Adrenal gland (tissue), 19 donors: ENCODE measurements at places on chromosomes 1 and 21. TPM values are rescaled to one million over a fixed set of nuclear protein-coding genes. Genes with fewer than 3 reads are reported as not detected.
A peak's percentile ranks its signal among the peaks of the same experiment; 100 is the strongest.

- H3K27ac ChIP-seq: no peak overlapping the region
- no peak overlapping the region for H3K4me3 ChIP-seq
- no peaks in the 10 kb centered on the region for H3K36me3 ChIP-seq
- H3K4me1 ChIP-seq: no peaks in the 10 kb centered on the region
- no peak for DNase-seq
Observed at GRCh38 chr1:74842726-74843125, 109.8 kb downstream of the TYW3 start.

GRCh38 chr1:98417820-98418219 lies 243.7 kb upstream of the SNX7 start:
- H3K36me3 ChIP-seq: no peaks in the 10 kb centered on the region
- no peaks in the 10 kb centered on the region for H3K27me3 ChIP-seq

DNA sequence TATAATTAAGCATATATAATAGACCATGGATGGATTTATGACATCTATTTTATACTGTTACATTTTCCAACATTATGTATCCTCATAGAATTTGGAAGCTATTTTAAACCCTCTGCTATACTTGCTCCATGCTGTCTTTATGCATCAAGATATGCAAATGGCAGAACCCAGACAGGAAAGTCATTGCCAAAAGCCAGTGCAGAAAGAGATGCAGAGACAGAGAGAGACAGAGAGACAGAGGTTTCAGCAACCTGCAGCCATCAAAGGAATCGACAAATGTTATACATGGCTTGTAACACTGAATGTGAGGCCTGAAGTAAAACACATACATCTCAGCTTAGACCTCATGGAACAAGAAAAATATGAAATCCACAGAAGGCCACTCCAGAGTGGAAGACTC lies 7.5 kb upstream of the PTPRC start:
- H3K27me3 ChIP-seq: no peaks in the 10 kb centered on the region
- no peak overlapping the region for H3K4me3 ChIP-seq
- no peak overlapping the region for H3K27ac ChIP-seq
- no peaks in the 10 kb centered on the region for H3K4me1 ChIP-seq

- no peaks in the 10 kb centered on the region for H3K4me1 ChIP-seq
- peaks cover 25% of the 10 kb centered on the region for H3K36me3 ChIP-seq
- DNase-seq: peak; percentile 29
- no peak overlapping the region for H3K27ac ChIP-seq
Observed at GRCh38 chr1:9269078-9269501, 23.6 kb upstream of the SPSB1 start.

DNA sequence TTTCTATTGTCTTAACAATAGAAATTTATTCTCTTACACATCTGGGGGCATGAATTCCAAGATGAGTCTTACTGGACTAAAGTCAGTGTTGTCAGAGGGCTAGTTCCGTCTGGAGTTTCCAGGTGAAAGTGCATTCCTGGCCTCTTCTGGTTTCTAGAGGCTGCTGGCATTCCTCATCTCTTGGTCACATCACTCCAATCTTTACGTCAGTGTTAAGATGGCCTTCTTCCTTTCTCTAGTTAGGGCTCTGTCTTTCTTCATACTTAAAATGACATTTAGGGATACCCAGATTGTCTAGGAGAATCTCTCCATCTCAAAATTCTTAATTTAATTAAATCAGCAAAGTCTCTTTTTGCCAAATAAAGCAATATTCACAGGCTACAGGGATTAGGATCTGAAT lies 13.3 kb upstream of the PDC start:
- DNase-seq: no peak
- no peaks in the 10 kb centered on the region for H3K4me1 ChIP-seq
- H3K4me3 ChIP-seq: no peak overlapping the region
- H3K27me3 ChIP-seq: no peaks in the 10 kb centered on the region
- no peak overlapping the region for H3K27ac ChIP-seq

- H3K27me3 ChIP-seq: peaks cover 3% of the 10 kb centered on the region
- H3K4me1 ChIP-seq: no peaks in the 10 kb centered on the region
- no peak overlapping the region for H3K4me3 ChIP-seq
- DNase-seq: no peak
- no peaks in the 10 kb centered on the region for H3K36me3 ChIP-seq
Observed at GRCh38 chr1:224867715-224868114, 61.8 kb upstream of the DNAH14 start.

GRCh38 chr1:16165073-16165364 lies 9.2 kb upstream of the EPHA2 start:
- DNase-seq: no peak
- H3K36me3 ChIP-seq: no peaks in the 10 kb centered on the region
- no peak overlapping the region for H3K4me3 ChIP-seq
- peaks cover 7% of the 10 kb centered on the region for H3K4me1 ChIP-seq
- no peak overlapping the region for H3K27ac ChIP-seq

GRCh38 chr1:231931846-231932454 lies 305.4 kb downstream of the DISC1 start:
- H3K27ac ChIP-seq: no peak overlapping the region
- no peak overlapping the region for H3K4me3 ChIP-seq
- no peaks in the 10 kb centered on the region for H3K36me3 ChIP-seq
- no peaks in the 10 kb centered on the region for H3K4me1 ChIP-seq

GRCh38 chr1:206075786-206076755 lies 23.1 kb downstream of the RHEX start:
- H3K27ac ChIP-seq: no peak overlapping the region
- no peaks in the 10 kb centered on the region for H3K36me3 ChIP-seq
- peaks cover 12% of the 10 kb centered on the region for H3K27me3 ChIP-seq
- DNase-seq: no peak

DNA sequence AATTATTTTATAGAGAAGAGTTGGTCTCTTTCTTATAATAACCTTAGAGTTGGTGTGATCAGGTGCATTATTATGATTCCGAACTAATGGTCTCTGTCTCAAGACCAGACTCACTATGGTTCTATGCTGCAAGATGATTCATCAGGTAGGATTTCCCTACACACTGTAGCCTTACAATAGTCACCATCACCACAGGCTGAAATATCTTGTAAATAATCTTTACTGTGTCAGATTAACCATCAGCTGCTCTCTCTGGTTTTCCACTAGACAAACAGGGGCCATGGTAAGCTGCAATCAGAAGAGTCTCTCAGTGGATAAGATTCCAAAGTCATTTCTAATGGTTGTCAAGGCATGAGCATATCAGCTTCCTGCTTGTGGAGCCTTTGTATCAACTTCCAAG lies 4.4 kb upstream of the GBP4 start:
- H3K36me3 ChIP-seq: no peaks in the 10 kb centered on the region
- no peak for DNase-seq
- H3K27me3 ChIP-seq: no peaks in the 10 kb centered on the region
- no peak overlapping the region for H3K27ac ChIP-seq
- H3K4me1 ChIP-seq: no peaks in the 10 kb centered on the region

- peak; percentile 29 for DNase-seq
- no peak overlapping the region for H3K27ac ChIP-seq
- no peak overlapping the region for H3K4me3 ChIP-seq
Observed at GRCh38 chr1:14522926-14523241, 75.6 kb upstream of the KAZN start.

- no peaks in the 10 kb centered on the region for H3K36me3 ChIP-seq
- no peak for DNase-seq
- H3K4me3 ChIP-seq: no peak overlapping the region
- H3K27me3 ChIP-seq: no peaks in the 10 kb centered on the region
- H3K4me1 ChIP-seq: no peaks in the 10 kb centered on the region
- H3K27ac ChIP-seq: no peak overlapping the region
Observed at GRCh38 chr1:28154078-28154594, 22.4 kb downstream of the PTAFR start.

DNA sequence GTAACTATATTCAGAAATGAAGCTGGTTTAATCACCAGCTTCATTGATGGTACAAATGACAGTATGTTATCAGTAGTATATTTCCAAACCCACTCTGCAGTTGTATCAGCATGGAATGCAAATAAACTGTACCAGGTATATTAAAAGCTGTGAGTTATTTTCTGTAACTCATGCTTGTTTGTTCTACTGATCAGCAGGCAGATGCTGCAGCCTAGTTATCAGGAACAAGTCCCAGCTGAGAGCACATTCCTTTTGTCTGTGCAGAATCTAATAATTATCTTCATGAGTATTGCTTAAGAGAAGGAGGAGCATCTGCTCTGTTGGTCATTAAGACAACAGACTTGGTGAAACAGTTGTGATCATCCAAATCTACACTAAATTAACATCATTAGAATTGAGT lies 1331.1 kb downstream of the MRPL39 start:
- no peak overlapping the region for H3K27ac ChIP-seq
- no peaks in the 10 kb centered on the region for H3K36me3 ChIP-seq
- no peaks in the 10 kb centered on the region for H3K4me1 ChIP-seq
- DNase-seq: no peak

DNA sequence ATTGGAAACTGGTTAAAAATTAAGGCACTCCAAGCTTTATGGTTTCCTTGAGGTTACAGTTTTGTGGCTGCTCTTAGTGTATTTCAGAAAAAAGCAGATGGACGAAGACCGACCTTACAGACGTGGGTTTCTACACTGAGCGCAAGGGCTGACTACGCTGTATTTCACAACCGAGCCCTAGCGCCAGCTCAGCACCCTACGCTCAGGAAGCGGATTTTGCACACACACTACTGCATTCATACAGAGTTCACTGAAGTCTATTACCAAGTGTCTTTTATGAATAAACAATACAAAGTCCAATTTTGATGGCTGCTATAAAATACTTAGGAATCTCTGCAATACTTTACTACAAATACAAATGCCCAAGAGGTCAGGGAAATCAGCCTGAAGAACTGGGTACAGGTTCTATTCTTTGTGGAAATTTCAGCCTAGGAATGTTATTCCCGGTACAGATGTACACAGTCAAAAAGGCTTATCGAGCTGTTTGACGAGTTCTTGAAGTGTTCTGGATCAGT lies 23.8 kb downstream of the PTTG1IP start:
- no peaks in the 10 kb centered on the region for H3K27me3 ChIP-seq
- no peaks in the 10 kb centered on the region for H3K36me3 ChIP-seq
- no peak overlapping the region for H3K27ac ChIP-seq
- H3K4me3 ChIP-seq: no peak overlapping the region
- peaks cover 33% of the 10 kb centered on the region for H3K4me1 ChIP-seq
- DNase-seq: no peak

DNA sequence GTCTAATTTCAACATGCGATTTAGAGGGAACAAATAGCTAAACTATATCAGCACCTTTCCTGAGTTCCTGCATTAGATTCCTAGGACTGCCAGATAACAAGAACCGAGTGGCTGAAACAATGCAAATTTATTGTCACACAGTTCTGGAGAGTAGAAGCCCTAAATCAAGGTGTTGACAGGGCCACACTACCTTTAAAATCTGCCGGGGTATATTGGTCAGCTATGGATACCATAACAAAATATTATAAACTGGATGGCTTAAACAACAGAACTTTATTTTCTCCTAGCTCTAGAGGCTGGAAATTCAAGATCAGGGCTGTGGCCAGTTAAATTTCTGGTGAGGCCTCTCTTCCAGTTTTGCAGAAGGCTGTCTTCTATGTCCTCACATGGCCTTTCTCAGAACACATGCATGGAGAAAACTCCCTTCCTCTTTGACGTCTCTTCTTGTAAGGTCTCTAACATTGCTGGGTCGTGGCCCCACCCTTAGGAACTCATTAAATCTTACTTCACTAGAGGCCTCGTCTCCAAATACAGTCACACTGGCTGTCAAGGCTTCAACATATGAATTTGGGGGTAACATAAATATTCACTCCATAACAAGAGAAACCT lies 144.3 kb downstream of the FCRL5 start:
- H3K27ac ChIP-seq: no peak overlapping the region
- H3K4me1 ChIP-seq: no peaks in the 10 kb centered on the region
- DNase-seq: no peak
- no peaks in the 10 kb centered on the region for H3K27me3 ChIP-seq

DNA sequence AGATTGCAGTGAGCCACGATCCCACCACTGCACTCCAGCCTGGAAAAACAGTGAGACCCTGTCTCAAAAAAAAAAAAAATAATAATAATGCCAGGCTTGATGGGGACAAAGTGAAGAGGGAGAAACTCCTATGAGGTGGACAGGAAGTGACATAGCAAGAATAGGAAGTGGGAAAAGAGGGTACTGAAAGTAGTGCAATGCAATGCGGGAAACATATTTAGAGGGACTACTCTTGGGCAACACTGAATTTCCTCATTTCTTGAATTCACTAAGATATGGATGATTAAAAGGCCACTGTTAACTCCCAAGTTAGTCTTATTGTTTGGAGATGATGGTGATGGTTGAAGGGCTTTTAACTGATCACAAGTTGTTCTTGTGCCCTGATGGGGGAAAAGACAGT lies 21.6 kb upstream of the KCNA2 start:
- peaks cover 7% of the 10 kb centered on the region for H3K27me3 ChIP-seq
- H3K36me3 ChIP-seq: no peaks in the 10 kb centered on the region
- H3K27ac ChIP-seq: no peak overlapping the region
- DNase-seq: no peak

GRCh38 chr1:155167166-155168104 lies 5.7 kb downstream of the KRTCAP2 start:
- peaks cover 22% of the 10 kb centered on the region for H3K36me3 ChIP-seq
- H3K27me3 ChIP-seq: no peaks in the 10 kb centered on the region
- H3K27ac ChIP-seq: no peak overlapping the region
- H3K4me1 ChIP-seq: peaks cover 4% of the 10 kb centered on the region
- no peak overlapping the region for H3K4me3 ChIP-seq

DNA sequence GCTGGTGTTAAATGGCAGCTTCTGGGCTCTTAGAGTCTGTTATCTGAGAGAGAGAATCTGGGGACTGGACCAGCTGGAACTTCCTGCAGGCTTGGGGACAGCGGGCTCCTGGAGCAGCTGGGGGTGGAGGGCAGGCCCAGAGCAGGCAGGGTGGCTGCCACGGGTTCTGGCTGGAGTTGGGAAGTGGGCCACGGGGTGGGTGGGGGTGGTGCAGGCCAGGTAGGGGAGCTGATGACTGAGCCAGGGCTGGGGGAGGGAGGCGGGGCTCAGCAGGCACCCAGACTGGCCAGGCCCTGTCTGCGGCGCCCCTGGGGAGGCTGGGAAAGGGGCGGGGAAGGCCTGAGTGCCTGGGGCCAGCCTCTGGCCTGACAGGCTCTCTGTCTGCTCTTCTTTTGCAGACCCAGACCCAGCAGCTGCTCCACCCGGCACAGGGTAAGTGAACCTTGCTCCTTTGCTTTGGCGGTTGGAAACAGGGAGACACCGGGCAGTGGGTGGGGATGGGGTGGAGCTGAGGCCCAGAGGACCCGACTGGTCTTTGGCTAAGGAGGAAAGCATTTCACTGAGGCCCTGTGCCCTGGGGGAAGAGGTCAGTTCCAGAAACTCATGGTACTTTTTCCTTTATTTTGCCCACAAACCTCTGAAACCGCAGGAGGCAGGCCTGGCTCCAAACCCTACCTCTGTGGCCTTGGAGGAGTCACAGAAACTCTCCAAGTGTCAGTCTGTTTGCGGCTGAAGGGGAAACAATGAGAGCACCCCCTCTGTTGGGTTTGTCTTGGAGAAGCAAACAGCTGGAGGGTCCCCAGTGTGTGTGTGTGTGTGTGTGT lies 48.8 kb downstream of the ARHGEF10L start:
- H3K27ac ChIP-seq: no peak overlapping the region
- H3K4me3 ChIP-seq: no peak overlapping the region
- H3K27me3 ChIP-seq: no peaks in the 10 kb centered on the region

Gene MEGF6
- total RNA-seq: 11.2 TPM

Gene CFHR1
- total RNA-seq: not detected

Gene C1orf185
- total RNA-seq: not detected

Gene GJB3
- not detected for total RNA-seq

Gene KRTAP11-1
- total RNA-seq: not detected

Gene LCE2C
- not detected for total RNA-seq

Gene ACTA1
- 0.23 TPM for total RNA-seq

Gene KLHDC8A
- total RNA-seq: 18.2 TPM

Gene NUF2
- not detected for total RNA-seq

Gene ACKR1
- total RNA-seq: 4.6 TPM

Gene TCHHL1
- total RNA-seq: not detected

Gene TMEM59
- total RNA-seq: 589 TPM

Gene CHRNB2
- total RNA-seq: 0.10 TPM
